ENCODE measurements at places on chromosomes 3 and 15.

- no peak for DNase-seq
Observed at GRCh38 chr3:169790219-169790618, 17.0 kb downstream of the MYNN start.

DNA sequence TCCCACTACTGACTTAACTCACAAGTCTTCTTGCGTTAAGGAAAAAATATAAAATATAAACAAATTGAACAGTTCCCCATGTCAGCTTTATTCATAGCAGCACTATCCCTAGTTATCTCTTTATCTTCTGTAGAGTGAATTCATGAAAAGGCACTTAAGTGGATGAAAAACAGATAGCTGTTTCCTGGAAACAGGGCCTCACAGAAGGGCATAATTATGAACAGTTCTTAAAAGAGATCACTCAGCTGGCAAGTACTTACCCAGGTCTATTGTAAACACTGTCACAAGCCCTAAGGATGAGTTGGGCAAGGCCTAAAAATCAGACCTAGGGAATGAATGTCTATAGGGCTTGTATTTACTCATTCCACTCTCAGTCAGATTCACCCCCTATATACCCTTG, 10.7 kb downstream of the MB21D2 start:
- no peak for DNase-seq

- DNase-seq: no peak
Observed at GRCh38 chr15:48400086-48400485, 68.9 kb downstream of the DUT start.

DNA sequence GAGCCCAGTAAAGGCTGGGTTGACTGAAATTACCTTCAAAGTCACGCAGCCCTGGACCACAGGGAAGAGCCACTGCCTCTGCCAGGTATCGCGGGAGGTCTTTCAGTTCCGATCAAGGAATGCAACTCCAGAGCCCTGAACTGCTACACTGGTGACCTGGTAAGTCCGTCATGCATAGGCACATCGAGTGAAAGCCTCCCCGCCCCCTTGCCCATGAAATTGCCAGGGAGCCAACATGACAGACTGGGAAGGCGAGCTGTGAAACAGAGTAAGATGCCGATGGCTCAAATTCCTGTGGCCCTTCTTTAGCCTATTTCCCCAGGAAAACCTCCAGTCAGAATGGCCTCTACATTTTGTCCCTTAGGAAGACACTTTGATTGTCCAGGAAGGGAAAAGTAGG, 2.3 kb upstream of the GP5 start:
- DNase-seq: no peak

GRCh38 chr3:197883541-197883940, 66.4 kb upstream of the RPL35A start:
- no peak for DNase-seq

- DNase-seq: no peak
Observed at GRCh38 chr3:14452740-14453710, 50.6 kb downstream of the SLC6A6 start.

DNA sequence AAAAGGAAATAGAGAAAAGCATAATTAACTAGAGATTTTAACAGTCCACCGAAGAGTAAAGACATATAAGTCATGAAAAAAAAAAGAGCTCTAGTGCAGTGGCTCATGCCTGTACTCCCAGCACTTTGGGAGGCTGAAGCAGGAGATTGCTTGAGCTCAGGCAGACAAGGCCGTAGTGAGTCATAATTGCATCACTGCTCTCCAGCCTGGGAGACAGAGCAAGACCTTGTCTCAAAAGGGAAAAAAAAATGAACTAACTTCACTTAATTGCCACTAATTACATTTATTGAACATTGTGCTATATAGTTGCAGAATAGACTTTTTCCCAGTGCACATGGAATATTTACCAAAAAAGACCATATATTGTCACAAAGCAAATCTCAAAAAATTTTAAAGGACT, 221.8 kb downstream of the CBLB start:
- DNase-seq: peak; percentile 12

GRCh38 chr3:9352917-9353752, 9.7 kb upstream of the THUMPD3 start:
- DNase-seq: peak; percentile 72

DNA sequence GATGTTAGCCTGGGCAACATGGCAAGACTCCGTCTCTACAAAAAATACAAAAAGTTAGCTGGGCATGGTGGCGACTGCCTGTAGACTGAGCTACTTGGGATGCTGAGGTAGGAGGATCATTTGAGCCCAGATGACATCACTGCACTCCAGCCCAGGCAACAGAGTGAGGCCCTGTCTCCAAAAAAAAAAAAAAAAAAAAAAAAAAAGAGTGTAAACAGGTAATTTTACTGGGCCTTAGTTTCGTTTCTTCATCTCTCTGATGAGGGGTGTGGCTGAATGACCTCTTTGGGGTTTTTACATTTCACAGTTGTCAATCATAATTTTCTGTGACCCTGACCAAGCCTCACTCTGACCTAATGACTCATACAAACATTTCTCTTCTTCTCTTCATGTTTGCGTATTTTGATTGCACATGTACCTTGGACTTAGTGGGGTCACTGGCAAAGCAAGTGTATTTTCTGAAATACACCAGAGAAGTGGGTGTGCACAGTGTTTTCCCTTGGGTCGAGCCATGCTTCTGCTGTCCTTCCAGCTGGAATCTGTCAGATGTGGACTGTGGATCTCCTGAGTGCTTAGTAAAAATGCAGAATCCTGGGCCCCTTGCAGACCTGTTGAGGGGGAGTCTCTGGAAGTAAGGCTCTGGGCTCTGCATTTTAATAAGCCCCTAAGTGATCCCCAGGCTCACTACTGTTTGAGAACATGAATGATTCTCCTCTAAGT, 140.5 kb downstream of the FNDC3B start:
- peak; percentile 54 for DNase-seq

GRCh38 chr15:26083457-26083856, 220.3 kb upstream of the ATP10A start:
- DNase-seq: no peak

DNA sequence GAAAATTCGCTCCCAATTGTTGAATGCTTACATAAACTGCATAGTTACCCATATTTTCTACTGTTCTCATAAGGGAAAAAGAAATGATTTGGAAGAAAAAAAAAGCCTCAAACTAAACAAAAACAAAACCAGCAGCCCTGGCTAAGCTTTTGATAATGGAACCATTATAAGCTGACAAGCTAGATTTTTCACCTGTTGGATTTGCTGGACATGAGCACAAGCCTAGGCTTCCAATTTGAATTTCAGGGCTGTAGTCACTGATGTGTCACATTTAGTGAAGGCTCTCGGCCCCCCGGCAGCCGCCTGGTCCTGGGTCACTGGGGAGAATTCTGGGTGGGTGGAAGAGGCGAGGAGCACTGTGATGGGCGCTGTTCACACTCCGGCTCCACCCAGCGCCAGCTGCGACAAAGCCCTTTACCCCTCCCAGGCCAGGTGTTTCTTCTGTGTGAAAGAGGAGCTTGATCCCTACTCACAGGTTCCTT, 4.6 kb downstream of the FBXL22 start:
- DNase-seq: no peak

GRCh38 chr15:79296583-79296982, 14.1 kb downstream of the ANKRD34C start:
- DNase-seq: no peak

- DNase-seq: no peak
Observed at GRCh38 chr15:65631503-65631902, 9.8 kb downstream of the SLC24A1 start.

DNA sequence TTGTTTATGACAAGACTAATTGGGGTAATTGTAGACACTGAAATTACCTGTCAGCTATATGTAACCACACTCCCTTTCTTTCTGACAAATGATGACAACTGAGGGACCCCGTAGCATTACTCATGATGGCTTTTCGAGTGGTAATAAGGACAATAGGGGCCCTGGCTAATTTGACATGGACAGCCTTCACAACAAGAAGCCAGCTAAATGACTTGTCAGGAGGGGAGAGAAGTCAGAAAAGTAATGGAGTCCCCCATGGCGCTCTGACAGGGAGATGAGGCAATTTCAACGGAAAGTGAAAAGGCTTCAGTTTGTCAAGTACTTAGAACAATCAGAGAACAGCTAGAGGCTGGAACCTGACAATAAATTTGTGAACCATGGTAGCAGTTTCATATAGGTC, 177.3 kb downstream of the CDIN1 start:
- DNase-seq: no peak

- DNase-seq: no peak
Observed at GRCh38 chr3:155435821-155436220, 142.3 kb upstream of the STRIT1 start.

DNA sequence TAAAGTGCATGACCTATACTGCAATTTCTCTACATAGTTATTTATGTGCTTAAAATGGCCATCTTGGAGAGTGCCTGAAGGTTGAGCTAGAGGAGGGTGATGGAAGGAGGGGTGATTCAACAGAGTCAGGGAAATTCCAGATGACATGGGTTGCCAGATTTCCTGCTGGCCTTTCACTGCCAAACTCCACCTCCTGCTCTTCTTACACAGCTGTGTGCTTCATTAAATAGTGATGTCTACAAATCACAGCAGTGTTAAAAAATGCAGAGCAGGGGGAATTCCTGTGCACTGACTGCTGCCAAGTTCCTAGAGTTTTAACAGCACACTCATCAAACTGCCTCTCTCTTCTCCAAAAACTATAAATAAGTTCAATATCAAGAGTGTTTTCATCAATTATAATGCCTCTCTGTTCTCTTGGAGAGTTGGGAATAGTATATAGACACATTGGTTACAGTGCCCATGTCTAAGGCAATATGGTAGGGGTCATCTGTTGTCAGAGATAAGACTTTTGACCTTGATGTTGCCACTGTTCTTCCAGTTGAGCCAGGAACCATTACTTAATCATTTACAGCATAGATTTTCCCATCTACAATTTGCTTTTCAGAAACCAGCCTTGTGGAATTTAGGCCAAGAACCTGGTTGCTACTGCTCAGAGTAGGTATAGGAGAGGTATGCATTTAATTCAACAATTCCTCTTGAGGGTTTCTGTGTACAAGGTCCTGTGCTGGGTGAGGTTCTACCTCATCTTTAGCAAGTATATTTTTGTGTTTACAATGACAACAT, 79.6 kb downstream of the TP63 start:
- peak; percentile 42 for DNase-seq

DNA sequence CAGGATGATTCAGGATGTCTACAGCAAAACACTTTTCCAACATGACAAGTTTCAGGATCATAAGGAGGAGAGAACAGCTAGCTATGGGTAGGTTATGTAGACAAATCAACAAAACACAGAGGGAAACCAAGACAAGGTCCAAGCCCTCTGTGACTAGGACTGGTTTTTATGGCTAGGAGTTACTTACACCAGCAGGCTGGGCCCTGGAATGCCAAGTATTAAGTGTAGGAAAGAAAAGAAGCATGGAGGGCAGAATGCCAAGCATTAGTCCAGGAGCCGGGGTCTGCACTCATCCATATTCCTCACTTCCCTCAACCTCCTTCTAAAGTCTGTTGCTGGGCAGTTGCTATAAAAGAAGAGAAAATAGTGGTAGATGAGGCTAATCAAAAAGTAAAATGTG, 35.3 kb upstream of the PPP2R3A start:
- no peak for DNase-seq

DNA sequence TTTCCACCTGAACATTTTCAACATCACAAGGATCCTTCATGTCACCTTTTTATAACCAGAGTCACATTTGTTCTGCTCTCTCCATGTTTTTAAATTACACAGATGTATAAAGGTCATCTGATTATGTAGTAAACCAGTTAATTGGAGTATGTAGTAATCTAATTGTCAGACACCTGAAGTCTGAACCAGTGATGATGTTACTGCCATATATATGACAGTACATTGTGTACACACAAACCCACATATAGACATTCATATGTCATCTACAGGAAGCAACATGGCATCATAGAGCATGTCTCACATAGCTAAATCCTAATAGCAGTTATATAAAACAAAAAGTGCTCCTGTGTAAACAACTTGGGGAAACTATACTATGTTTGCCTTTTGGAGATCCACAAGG, 95.9 kb upstream of the PRR23C start:
- DNase-seq: no peak

- DNase-seq: no peak
Observed at GRCh38 chr3:113758389-113759024, 11.7 kb downstream of the ATP6V1A start.

- peak; percentile 98 for DNase-seq
Observed at GRCh38 chr15:31326156-31326874, at the start of gene KLF13. TSS of gene KLF13 (plus strand) at chr15:31326835. CDS start at chr15:31327213, 378 bp downstream.

DNA sequence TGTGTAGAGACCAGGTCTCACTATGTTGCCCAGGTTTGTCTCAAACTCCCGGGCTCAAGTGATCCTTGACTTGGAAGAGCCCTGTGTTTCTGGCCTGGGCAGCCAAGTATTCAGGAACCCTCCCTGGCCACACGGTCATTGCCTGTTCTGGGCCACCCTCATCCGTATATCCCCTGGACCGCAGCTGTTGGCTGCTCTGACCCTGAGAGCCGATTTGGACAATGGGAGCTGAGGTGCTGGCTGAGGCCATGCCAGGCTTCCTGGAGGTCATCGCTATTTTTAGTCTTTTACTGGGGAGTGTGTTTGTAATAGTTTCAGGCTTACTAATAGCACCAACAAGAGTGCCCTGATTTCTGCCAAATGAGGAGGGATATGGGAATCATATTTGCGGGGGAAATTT, 60.7 kb downstream of the ADAMTS7 start:
- DNase-seq: no peak

GRCh38 chr3:173983343-173983742, 585.8 kb downstream of the NLGN1 start:
- no peak for DNase-seq

DNA sequence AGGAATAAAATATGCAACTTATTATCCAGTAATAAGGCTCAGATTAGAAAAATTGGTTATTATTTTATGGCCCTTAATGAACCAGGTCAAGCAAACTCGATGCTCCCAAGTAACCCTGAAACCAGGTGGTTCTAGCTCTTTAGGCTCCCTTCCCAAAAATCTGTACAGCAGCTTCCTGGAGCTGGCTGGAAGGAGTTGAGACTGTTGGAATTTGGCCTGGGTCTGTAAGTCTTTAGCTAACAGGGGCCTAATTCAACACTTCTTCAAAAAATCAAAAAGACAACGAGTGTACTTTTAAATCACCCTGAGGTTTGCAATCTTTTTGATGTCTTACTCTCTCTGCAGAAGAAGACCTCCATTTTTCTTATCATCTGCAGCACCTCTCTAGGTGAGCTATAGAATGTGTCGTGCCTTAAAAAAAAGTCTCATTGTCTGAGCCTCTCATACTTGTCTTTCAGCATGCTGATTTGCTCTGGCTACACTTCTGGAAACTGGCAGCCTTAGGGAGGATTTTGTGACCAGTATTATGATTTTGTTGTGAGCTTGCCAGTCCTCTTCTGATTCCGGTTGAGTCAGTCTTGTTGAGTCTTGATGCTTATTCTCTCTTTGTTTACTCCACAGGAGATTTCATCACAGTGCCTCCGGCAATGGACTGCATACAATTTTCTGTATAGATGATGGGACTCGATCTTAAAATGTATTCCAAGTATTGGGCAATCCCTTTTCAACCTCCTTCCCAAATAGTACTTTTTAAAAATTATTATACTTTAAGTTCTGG, 235.0 kb upstream of the KBTBD8 start:
- DNase-seq: no peak

GRCh38 chr15:87031540-87032230, 952.0 kb downstream of the AGBL1 start:
- no peak for DNase-seq

GRCh38 chr3:143972155-143972504, 507 bp downstream of the DIPK2A start:
- DNase-seq: no peak

- no peak for DNase-seq
Observed at GRCh38 chr3:103440539-103441203, 1005.9 kb downstream of the ZPLD1 start.
